Activated naive CD8-positive, alpha-beta T cell treated with anti-CD3 and anti-CD28 coated beads, Interleukin-2, amount 50 U/mL, for 16 hours (primary cell): ENCODE measurements at places on chromosomes 7 and 10.

GRCh38 chr7:2559283-2559950 lies 638 bp downstream of the IQCE start:
- no peak for DNase-seq

DNA sequence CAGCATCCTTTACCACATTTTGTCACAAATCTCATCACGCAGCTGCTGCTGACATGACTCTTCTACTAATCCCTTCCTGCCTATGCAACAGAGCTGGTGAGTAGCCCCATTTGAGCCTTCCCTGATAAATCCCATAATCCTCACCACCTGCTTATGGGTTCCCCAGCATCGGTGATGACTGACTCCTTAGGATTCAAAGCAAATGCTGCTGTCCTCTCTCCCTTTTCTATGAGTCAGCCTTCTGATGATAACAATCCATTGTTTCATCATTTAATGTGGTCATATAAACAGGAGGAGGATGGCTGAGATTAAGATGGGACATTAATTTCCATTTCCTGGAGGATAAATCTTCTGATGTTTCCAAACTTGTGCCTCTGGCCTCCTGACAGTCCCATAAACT lies 73.4 kb downstream of the SORCS1 start:
- no peak for DNase-seq

- no peak for DNase-seq
Measured at GRCh38 chr7:73645643-73646174, 21.4 kb upstream of the MLXIPL start.

GRCh38 chr10:18059826-18060559 lies 80.2 kb upstream of the CACNB2 start:
- no peak for DNase-seq

- no peak for DNase-seq
Measured at GRCh38 chr7:75578081-75578480, 86.0 kb downstream of the SPDYE5 start.

DNA sequence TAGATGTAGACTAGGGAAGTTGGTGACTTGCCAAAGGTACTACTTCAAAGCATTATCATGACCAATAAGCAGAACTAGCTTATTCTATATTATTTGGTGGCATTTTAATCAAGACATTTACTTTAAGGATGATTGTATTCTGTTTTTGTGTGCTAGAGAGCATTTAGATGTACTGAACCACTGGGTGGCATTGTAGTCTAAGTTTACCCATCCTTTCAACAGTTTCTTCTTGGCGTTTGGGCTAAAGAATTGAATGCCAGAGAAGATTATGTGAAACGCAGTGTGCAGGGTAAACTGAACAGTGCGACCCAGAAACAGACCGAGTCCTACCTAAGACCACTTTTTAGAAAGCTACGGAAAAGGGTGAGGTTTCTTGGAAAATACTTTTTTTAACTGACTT lies 26.8 kb downstream of the PRPF18 start:
- no peak for DNase-seq

DNA sequence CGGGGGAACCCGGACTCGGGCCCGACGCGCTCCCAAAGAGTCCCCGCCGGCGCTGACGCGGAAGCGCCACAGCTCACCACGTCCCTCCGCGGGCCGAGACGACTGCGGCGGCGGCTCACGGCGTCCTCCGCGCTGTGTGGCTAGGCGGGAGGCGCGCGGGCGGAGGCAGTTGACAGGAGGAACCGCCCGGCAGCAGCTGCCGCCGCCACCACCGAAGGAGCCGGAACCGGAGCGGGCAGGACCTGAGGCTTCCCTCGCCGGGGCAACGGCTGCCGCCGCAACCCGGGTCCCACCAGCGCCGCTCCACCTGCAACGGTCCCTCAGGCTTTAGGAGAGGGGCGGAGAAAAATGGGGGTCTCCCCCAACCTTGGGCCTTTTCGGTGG lies 334 bp downstream of the ZNF800 start:
- peak; percentile 32 for DNase-seq

GRCh38 chr7:43444711-43445578 lies 138.0 kb upstream of the STK17A start:
- no peak for DNase-seq

GRCh38 chr10:2469802-2470201 lies 597.5 kb upstream of the PFKP start:
- no peak for DNase-seq

GRCh38 chr7:46939558-46939957 lies 642.4 kb downstream of the TNS3 start:
- DNase-seq = no peak

- DNase-seq = no peak
Measured at GRCh38 chr7:47027695-47028240, 554.1 kb downstream of the TNS3 start.

GRCh38 chr7:128176696-128177095 lies 64.4 kb upstream of the LEP start:
- DNase-seq = no peak

DNA sequence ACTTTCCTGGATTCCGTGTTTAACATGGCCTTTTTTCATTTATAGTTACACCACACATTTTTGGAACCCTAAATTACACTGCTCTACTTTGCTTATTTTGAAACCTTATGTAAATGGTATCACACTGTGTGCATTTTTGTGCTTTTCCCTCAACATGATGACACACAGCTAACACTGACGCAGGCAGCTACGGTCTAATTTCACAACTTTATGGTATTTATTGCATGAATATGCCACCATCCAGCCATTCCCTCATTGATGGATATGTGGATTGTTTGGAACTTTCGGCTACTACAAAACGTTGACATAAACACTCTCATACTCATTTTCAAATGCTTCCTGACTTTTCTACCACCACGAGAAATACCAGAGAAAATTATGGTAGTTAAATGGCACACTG lies 6.9 kb downstream of the PAPOLB start:
- DNase-seq = no peak

- no peak for DNase-seq
Measured at GRCh38 chr10:48236199-48236621, 38.3 kb downstream of the FRMPD2 start.

- DNase-seq = no peak
Measured at GRCh38 chr10:116826803-116827202, 22.5 kb upstream of the ENO4 start.

- DNase-seq = no peak
Measured at GRCh38 chr7:3076163-3076562, 32.5 kb upstream of the CARD11 start.

DNA sequence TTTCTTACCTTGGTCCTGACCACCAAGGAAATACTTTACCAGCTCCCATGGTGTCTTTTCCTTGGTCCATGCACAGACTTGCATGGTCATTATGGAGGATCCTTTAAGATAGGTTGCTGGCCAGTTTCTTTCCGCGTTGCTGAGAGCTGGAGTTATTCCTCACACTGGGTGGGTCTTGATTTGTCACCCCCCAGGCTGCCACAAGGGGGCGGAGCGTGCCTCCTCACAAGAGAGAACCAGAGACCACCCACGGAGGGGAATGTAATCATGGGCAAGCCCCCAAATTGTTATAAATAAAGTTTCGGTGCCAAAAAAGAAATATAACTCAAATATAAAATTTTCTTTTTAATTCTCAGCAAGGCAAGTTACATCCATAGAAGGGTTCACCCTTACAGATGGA lies 10.5 kb upstream of the TRIM24 start:
- DNase-seq = no peak

DNA sequence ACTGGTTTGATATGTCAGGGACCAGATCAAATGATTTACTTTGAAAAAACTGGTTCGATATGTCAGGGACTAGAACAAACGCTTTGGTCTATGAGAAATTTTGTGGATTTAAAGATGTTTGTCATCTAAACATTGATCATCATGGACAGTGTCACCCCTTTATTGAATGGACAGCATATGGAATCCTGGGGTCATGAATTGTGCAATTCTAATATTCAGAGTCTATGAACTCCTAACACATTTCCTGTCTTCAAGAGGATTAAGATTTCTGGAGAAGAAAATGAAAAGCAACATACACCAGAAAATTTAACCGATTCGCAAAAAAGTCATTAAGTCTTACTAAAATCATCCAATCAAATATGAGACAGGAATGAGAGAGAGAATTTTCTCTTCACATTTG lies 106.4 kb upstream of the FAM133B start:
- no peak for DNase-seq

- no peak for DNase-seq
Measured at GRCh38 chr7:11182736-11183135, 209.1 kb downstream of the PHF14 start.

- DNase-seq = no peak
Measured at GRCh38 chr10:123998197-123999141, 94.9 kb downstream of the CHST15 start.

DNA sequence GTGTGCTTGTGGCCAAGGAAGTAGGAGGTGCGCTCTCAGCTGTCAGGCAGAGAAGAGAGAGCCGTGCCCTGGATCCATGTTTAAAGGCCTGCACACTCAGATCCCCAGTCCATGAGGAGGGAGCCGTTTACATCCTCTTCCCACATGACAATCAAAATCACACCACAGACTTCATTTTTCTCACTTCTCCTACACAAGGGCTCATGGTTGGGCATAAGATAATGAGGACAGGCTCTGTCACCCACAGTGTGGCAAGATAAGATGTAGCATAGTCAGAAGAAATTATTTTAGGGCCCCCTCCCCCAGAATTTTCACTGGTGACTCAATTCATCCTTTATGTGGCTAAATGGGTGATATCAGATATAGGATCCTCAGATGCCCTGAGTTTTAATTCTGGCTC lies 35.9 kb upstream of the INHBA start:
- DNase-seq = no peak

DNA sequence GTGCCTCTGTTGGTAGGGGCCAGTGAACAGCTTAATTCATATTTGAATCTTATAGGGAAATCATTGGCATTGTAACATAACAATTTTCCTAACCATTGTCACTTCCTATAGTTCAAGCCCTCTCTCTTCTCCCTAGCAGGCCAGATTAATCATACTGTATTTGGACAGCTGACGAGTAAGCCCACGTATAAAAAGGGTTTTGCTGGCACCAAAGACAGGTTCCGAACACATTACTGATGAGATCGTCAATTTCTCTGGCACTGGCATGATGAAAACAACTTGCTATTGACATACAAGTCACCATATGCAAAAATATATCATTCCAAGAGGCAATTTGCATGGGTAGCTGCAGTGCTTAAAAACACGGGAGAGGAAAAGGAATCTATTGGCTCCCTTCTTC lies 891.1 kb upstream of the AUTS2 start:
- DNase-seq = no peak

DNA sequence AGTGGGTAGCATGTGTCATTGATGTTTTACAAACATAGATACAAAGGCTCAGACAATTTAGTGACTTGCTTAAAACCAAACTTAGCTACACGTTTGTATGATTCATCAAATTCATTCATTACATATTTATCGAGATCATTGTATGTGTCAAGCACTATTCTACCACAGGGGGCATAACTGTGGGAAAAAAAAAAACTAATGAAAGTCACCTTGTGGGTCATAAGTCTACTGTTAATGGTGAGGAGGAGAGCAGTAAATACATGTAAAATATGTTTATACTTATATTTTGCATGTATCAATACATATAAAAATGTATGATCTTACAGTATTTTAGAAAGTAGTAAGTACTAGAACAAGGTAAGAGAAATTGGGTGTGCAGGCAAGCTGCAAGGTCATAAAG lies 933.8 kb downstream of the IPMK start:
- no peak for DNase-seq

- no peak for DNase-seq
Measured at GRCh38 chr7:155663937-155664336, 19.5 kb downstream of the RBM33 start.

DNA sequence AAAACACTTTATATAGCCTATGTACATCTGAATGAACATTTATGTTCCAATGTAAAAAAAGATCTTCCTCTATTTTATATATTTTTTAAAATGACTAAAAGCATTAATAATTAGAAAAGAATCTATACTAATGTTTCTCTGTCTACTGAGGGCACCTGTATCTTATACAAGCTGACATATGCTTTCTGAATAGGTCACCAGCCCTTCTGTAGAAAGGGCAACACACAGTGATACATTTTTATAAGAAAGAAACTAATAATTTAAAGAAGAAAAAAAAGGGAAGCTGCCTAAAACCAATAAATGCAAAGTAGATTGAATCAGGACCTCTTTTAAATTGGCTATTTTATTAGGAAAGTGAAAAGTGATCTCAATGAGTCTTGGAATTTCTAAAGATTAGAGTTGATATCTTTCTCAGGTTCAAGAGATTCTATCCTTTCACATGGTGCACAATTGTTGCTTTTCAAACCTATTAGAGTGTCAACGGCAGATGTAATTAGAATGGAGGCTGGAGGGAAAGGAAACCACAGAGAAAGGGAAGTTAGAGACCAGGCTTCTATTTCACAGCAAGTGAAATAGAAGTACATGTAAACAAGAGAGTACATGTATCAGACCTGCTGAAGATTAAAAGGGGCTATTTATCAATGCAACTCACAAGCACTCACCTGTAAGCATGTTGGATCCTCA lies 6.3 kb downstream of the MTPN start:
- DNase-seq = no peak

DNA sequence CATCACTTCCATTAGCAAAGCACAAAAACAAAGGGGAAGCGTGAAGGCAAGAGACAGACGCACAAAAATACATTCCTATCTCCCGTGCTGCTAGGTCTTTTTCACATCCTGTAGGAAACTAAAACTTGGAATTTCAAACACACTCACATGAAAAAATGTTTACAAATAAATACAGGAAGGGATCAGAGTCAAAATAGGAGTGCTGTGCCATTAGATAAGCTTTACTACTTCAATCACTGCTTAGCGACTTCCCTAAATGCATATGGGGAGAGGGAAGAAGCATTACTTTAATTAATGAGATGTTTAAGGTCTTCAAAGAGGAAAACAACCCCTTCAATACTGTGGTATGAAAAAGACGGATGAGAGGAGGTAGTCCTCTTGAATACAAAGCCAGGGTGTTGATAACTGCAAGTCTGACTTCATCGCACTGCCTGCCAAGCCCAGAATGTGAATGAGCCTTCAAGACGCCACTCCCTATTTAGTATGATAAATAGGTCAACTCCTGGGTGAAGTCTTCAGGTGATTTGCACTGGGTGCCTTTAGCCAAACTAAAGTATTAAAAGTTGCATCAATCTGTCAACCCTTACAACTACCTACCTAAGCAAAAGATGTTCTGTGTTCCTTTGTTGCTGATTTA lies 13.9 kb downstream of the PARD3 start:
- no peak for DNase-seq

GRCh38 chr10:49115015-49115795 lies at the start of gene VSTM4:
Gene VSTM4, minus strand, starts transcription at chr10:49115522. Its CDS starts 37 bp downstream, at chr10:49115485.
- no peak for DNase-seq
